Liver (tissue), 10 donors: ENCODE measurements at places on chromosomes 6 and 20. TPM values are rescaled to one million over a fixed set of nuclear protein-coding genes. Genes with fewer than 3 reads are reported as not detected.

Gene VARS1
- 44.7 TPM for total RNA-seq

DNA sequence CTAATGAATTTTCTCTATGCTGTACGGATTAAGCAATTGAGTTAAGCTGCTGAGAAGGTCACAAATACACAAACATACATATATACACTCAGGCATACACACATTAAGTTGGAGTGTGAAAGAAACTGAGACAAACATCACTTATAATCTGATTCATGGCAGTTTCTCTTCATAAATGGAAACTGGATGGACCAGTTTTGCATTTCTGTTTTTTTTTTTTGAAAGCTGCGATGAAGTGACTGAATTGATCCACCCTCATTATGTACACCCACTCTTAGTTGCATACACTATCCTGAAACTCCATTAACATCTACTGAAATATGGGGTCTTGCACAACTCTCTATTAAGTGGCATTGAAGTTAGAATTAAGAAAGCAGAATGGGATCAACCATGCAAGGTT is 32.9 kb upstream of the TENT5A start:
- DNase-seq, result no peak

GRCh38 chr6:3220366-3220765 is 7.1 kb downstream of the TUBB2B start:
- no peak for DNase-seq

- no peak for DNase-seq
Measured at GRCh38 chr6:43475516-43475915, 1.9 kb upstream of the TJAP1 start.

DNA sequence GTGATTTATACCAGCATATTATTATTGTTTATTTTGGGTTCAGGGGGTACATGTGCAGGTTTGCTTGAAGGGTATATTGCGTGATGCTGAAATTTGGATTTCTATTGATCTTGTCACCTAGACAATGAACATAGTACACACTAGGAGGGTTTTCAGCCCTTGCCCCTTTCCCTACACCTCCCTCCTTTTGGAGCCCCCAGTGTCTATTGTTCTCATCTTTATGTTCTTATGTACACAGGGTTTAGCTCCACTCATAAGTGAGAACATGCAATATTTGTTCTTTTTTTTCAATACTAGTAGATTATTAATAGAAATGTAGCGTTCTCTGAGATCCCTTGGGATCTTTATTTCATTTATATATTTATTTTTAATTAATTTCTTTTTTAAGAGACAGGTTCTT is 79.2 kb upstream of the MRAP2 start:
- DNase-seq, result no peak

Gene NKX2-2
- not detected for total RNA-seq

- no peak for DNase-seq
Measured at GRCh38 chr6:139278190-139278589, 13.6 kb downstream of the TXLNB start.
